Fibroblast of gingiva (primary cell): ENCODE measurements at places on chromosomes 2 and 18.

- no peak for DNase-seq
Measured at GRCh38 chr18:3461704-3462103, 11.7 kb downstream of the TGIF1 start.

- DNase-seq: no peak
Measured at GRCh38 chr2:44246436-44246835, 28.8 kb upstream of the SLC3A1 start.

DNA sequence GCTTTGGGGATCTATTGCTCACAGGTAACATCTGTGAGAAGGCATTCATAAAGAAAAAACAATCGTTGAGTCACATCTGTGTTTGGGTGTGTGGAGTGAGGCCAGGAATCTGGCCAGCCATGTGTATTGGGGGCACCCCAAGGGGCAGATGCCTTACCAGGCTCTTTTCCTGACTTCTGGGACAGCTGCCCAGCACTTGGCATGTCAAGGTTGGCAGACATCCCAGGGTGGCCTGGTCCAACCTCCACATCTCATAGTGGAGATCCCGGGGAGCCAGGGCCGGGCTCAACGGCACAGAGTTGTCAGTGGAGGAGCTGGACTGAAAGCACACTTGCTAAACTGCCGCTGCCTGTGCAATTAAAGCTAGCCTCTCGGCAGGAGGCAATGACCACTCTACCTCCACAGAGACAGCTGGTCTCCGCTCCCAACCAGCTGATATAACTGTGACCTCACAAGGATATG is 75.3 kb upstream of the MGAT4A start:
- peak; percentile 84 for DNase-seq

- DNase-seq: peak; percentile 43
Measured at GRCh38 chr2:36468463-36469105, 113.0 kb downstream of the CRIM1 start.

GRCh38 chr2:96819128-96819875 is 3.2 kb downstream of the CNNM3 start:
- DNase-seq: no peak

GRCh38 chr2:195212586-195212985 is 444.4 kb upstream of the SLC39A10 start:
- DNase-seq: no peak

DNA sequence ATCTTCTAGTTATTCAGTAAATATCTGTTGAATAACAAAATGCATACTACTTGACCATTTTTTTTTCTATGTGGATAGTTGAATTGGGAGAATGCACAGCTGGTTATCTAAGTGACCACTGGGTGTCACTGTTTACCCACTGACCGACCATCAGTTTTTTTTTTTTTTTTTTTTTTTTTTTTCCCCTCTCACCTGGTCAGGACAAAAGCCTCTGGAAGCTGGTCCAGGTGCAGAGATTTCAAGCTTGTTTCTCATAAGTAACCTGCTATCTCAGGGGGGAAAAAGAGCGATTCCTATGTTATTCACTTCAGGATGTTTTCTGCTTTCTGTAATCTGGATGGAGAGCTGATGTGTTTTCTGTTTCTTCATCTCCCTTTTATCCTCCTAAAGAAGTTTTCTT is 256.0 kb downstream of the DCDC2C start:
- no peak for DNase-seq

- DNase-seq: no peak
Measured at GRCh38 chr2:167595839-167596471, 651.4 kb downstream of the STK39 start.

DNA sequence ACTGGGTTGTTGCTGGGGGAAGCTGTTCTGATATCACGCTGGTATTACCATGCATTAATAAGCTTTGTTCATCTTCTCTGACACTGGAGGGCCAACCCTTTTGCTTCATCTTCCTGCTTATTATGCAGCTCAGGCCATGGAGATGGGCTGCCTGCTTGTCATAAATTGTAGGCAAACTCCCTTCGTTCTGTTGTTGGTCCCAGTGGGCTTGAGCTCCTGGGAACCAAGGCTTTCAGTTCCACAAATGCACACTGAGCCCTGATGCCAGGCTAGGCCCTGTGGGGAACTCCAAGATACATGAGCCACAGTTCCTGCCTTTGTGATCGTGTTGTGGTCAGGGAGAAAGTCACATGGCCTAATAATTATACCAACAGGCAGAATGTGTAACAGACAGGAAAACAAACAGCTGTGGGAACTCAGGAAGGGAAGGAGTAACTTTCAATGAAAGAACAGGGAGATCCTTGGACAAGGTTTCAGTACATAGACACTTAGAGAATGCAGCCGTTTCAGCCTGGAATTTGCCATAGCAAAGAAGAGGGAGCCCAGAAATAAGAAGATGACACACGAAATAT is 49.0 kb upstream of the BCL2L11 start:
- DNase-seq: peak; percentile 72

DNA sequence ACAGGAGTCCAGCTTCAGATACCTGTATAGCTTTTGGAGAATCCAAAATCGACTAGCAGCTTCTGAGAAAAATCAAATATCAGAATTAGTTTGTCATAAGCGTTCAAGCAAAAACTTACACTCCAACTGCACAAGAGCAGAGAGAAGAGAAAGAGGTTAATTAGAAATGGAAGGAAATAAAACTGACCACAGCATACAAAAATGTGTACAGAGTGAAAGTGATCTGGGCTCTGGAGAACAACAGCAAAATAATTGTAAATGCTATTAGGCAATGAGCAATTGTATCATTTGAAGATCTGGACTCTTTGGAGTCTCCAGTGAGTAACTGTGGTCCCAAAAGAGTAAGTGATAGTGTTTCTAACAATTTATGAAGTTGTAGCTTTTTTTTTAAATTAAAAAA is 867.3 kb downstream of the TRIB2 start:
- DNase-seq: no peak

- no peak for DNase-seq
Measured at GRCh38 chr2:6993229-6993640, 76.0 kb downstream of the RNF144A start.

DNA sequence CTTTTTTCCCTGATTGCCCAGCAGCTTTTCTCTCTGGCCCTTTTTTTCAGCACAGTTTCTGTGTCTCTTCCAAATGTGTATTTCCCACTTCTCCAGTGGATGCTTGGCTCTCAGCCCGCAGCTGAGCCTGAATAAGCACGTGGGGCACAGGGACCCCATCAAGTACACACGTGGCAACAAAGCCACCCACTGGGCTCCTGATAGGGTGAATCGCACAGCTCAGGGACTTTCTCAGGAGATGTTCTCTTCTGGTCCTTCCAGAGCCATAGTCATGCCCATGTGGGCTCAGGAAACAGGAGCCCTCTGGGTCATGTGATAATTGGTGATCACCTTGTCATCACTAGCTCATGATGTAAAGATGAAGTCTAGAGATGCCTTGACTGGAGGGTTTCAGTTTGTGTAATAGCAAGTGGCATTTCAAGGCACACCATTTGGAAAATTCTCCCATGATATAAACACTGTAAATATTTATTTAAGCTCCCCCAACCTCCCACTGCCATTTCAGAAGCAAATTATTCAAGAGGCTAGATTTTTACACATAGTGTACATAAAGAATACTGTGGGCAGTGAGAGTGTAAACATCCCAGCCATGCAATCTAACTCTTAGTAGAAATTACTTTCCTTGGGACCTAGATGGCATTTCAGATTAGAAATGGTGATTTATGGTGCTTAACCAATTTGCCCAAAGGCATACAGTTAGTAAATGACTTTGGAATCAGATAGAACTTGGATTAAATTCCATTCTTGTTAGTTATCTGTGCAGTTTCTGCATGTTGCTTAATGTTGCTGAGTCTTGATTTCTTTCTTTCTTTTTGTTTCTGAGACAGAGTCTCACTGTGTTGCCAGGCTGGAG is 597.5 kb downstream of the SLC4A3 start:
- DNase-seq: peak; percentile 71

DNA sequence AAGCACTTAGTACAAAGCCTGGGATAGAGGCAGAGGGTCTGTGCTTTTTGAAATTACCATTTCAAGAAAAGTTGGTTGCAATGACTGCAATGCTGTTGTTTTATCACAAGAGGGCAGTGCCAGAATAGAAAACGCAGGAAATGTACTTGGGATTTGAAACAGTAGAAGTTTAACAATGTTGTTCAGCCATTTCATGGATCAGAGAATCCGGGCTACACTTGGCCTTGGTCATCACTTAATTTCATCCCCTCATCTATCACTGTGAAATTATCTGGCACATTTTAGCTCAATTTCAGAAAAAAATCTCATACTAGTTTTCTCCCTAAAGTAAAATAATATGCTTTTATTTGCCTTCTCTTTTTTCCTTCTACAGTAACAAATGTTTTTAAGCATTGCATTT is 70.8 kb downstream of the RAPGEF4 start:
- peak; percentile 49 for DNase-seq

DNA sequence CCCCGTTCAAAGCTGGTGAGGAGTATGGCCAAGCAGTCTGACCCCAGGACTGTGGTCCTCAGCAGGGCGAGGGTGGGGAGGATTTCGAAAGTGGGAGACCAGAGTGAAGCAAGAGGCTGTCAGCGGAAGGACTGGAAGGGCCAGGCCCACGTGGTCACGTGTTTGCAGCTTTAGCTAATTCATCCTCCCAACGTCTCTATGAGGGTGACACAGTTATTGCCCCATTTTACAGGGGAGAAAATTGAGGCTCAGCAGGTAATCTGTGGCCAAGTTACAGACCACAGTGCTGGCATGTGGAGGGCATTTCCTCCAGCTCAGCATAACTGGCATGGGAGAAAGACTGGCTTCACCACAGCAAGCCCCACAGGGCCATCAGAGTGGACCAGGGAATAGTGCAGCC is 45.4 kb upstream of the LTBP1 start:
- DNase-seq: no peak

GRCh38 chr2:233047206-233047605 is 12.9 kb upstream of the INPP5D start:
- no peak for DNase-seq

DNA sequence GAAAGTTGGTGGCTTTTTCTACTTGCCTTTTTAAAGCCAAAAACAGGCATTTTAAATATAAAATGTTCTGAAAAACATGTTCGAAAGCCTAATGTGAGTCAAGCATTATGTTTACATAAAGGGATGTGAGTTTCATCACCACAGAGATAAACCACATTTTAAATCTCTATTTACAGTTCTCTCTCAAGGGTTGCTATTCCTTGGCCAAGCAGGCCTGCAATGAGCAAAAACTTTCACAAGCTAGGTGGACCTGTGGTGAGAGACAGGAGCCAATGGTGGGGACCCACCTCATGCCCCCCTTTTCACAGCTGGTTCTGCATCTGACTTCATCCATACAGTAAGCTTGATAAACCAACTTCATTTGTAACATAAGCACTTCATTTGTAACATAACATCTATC is 65.1 kb downstream of the CUL3 start:
- DNase-seq: peak; percentile 68

GRCh38 chr18:64271246-64271645 is 122.4 kb upstream of the LINC00305 start:
- no peak for DNase-seq

- DNase-seq: no peak
Measured at GRCh38 chr2:73217826-73218225, 3.8 kb downstream of the SMYD5 start.

DNA sequence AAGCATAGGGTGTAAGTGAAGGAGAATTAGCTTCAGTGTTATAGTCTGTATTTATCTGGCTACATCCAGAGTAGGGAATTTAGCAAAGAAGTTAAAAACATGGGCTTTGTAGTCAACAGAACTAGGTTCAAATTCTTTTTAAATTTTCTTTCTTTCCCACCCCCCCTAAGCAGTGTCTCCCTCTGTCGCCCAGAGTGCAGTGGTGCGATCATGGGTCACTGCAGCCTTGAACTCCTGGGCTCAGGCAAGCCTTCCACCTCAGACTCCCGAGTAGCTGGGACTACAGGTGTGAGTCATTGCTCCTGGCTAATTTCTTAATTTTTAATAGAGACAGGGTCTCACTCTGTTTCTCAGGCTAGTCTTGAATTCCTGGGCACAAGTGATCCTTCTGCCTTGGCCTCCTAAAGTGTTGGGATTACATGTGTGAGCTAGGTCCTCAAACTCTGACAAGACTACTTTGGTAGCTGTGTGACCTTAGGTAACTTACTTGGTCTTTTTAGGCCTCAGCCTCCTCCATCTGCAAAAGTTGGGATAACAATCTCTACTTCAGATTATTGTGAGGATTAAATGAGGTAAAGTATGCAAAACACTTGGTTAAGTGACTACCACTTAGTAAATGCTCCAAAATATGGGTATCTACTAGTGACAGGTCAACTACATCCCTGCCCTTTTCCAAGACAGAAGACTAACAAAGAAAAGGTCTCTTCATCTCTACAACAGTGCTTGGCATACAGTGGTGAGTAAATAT is 17.8 kb downstream of the DOK1 start:
- DNase-seq: no peak

GRCh38 chr2:177147834-177148445 is 64.7 kb upstream of the HNRNPA3 start:
- DNase-seq: no peak

DNA sequence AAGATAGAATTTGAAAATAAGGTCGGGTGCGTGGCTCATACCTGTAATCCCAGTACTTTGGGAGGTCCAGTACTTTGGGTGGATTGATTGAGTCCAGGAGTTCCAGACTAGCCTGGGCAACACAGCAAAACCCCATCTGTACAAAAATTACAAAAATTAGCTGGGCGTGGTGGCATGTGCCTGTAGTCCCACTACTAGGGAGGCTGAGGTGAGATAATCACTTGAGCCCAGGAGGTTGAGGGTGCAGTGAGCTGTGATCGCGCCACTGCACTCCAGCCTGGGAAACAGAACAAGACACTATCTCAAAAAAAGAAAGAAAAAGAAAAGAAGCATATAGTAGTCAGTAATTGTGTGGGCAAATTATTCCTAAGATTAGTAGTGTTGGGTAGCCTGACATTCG is 194.2 kb upstream of the ALPP start:
- no peak for DNase-seq

- no peak for DNase-seq
Measured at GRCh38 chr2:6492573-6492972, 373.1 kb downstream of the CMPK2 start.

GRCh38 chr2:25982273-25982967 is at the start of gene KIF3C:
Gene KIF3C, minus strand, starts transcription at chr2:25982497. Its CDS starts 580 bp downstream, at chr2:25981917.
- peak; percentile 68 for DNase-seq

DNA sequence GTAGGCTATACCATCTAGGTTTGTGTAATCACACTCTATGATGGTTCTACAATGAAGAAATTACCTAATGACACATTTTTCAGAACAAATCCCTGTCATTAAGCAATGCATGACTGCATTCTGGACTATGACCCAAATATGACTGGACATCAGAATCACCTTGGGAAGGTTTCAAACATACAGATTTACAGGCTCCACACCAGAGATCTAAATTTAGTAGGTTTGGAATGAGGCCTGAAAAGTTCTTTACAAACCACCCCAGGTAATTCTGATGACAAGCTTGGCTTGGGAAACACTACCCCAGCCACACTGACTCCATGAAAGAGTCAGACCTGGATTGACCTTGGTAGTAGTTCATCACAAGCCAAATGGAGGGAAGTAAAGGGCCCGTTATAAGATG is 52.2 kb upstream of the NFE2L2 start:
- DNase-seq: no peak

GRCh38 chr18:50055488-50055887 is 139.5 kb downstream of the MYO5B start:
- no peak for DNase-seq

DNA sequence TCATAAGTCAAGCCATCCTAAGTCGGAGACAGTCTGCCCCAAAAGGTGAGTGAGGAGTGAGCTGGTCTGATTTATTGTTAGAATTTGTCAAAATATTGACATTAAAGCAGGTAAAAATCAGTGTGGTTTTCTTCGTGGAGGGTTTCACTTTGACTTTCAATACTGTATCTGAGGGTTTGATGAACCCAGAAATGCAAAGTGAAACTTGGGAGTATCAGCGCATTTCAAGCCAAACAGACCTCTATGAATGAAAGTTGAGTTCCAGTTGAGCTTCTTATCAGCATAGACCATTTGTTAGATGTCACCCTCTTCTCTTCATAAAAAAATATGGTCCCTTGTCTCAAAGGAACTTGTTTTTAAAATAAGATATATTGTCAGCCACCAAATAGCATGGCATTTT is 21.7 kb upstream of the CXCR4 start:
- no peak for DNase-seq
